T-helper 2 cell (primary cell): ENCODE measurements at places on chromosomes 12 and 14.
A peak's percentile ranks its signal among the peaks of the same experiment; 100 is the strongest.

GRCh38 chr14:21902561-21903181 is 229.1 kb upstream of the OR4E1 start:
- DNase-seq, result no peak

- DNase-seq, result no peak
Observed at GRCh38 chr12:15699886-15700285, 89.3 kb downstream of the EPS8 start.

- no peak for DNase-seq
Observed at GRCh38 chr12:121577443-121578180, 3.2 kb downstream of the KDM2B start.

GRCh38 chr12:25743679-25744215 is 190.7 kb upstream of the LMNTD1 start:
- DNase-seq, result no peak

DNA sequence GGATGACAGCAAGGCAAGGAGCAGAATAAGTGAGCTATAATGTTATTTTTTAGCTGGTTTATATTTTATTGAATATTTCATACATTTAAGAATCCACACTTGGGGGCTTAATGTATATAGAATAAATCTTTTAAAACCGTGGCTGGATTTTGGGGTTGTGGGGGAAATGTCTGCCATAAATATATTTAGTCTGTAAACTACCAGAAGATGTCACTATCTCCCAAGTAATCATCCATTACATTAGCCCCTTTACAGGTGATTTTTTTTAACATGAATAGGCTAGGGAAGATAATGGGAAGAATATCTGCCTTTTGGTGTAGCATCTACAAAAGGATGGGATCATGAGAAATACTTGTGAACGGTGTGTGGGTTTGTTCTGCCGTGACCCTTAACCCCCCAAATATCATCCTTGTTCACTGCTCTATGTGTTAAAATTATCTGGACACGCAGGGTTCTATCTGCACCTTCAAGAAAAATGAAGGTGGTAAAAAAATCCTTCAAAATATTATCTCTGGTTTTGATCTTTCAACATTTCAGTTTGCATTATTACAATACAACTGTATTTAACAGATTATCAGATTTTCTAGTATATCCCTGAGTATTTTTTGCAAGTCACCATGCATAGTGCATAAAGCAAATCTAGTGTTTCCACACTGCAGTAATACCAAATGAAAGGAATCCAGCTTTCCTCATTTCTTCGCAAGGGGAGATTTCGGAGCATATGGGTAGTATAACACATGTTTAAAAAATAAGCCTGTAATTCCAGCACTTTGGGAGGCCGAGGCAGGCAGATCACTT is 8.0 kb upstream of the SLC17A8 start:
- DNase-seq, result no peak

GRCh38 chr12:88854260-88854659 is 274.0 kb upstream of the KITLG start:
- no peak for DNase-seq

GRCh38 chr12:131105736-131106348 is 152.1 kb downstream of the ADGRD1 start:
- no peak for DNase-seq

- no peak for DNase-seq
Observed at GRCh38 chr12:29113101-29113500, 36.0 kb upstream of the FAR2 start.

GRCh38 chr14:32375663-32376062 is 46.6 kb downstream of the AKAP6 start:
- DNase-seq, result no peak

DNA sequence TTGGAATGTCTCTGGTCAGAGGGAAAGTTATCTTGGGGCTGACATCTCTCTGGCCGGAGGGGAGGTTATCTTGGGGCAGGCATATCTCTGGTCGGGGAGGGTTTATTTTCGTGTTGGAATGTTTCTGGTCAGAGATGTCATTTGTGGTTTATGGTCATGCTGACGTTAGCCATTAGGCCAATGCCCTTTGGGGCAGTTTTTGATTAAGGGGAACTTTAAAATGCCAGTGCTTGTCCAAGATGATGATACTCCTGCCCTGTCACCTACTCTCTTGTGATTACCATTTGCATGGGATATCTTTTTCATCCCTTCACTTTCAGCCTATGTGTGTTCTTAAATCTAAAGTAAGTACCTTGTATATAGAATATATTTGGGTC is 29.0 kb upstream of the A2M start:
- no peak for DNase-seq

DNA sequence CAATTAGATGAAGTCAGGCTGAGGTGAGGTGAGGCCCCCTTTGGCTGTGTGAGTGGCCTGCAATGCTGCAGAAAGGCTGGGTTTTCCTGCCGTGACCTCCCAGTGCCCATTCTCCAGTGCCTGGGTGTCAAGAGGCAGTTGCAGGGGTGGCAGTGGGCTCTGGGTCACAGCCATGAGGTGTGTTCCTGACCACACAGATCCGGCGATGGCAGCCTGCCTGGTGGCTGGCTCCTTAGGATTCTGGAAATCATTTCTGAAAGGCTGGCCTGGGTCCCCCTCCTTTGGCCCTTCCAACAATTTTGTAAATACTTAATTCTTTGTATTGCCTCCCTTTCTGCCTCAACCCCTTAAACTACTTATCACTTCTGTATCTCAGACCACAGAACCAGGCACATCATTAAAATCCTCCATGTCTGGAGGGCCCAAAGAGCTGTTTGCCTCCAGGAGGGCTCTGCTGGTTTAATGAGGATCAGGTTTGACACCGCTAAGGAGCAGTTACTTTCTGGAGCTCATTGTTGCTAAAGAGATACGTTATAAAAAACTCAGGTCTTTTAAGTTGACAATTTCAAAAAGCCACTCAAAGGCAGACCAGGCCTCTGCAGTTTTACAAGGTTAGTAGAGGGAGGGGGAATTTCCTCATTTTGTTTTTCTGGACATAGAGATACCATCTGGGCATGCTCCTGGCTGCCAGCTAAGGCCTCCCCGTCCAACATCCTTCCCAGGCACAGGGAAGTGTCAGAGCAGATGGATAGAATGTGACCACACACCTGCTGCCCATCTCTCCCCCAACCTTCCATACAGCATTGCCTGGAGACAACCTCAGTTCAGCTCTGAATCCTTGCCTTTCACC is 204.4 kb downstream of the FOXN3 start:
- DNase-seq, result no peak

- DNase-seq, result no peak
Observed at GRCh38 chr12:103282124-103282523, 213.6 kb downstream of the C12orf42 start.

DNA sequence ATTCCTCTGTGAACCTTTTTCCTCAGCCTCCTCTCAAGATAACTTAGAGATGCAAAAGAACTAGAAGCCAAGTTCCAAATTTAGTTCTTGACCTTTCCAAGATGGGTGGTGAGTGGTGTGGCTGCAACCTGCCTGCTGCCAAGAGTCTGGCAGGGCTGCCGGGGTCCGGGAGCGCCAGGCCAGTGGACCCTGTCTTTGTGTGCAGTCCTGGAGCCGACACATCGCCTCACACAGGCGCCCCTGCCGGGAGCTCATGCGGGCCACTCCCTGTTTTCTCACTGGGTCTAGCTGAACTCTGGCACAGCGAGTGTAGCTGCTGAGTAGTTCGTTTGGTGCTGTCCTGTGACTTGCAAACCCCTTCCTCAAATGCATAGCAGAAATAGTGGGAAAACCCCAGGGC is 84.9 kb downstream of the CACNA1C start:
- no peak for DNase-seq

DNA sequence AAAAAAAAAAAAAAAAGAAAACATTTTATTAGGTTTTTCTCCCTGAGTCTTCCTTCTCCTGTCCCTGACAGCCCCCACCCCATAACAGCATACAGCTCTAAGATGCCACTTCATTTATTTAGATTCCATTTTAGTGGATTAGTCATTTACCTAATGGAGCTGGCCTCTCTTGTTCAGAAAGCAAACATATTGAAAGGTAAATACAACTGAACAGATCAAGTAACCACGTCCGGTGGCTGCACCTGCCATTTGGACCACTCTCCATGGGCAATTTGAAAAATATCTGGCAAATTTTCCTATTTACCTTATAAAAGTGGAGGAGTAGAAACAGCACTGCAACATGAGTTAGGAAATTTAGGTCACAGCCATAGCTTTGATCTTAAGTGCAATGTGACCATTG is 254.6 kb downstream of the C12orf42 start:
- no peak for DNase-seq

DNA sequence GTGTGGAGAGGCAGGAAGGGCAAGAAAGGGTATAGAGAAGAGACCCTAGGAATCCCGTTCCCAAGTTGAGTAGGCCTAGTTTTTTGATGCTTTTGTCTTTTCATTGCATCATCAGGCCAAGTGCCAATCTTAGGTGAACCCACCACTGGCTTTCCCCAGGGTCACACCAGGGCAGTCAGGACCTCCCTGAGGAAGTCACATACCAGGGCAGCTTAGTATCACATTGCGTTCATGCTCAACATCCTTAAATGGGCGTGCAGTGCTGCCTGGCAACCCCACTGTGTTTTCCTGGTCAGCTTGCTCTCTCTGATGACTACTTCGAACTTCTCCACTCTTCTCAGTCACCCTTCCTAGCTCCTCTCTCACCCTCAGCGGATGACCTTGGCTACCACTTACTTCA is 9.0 kb downstream of the ASIC1 start:
- no peak for DNase-seq

DNA sequence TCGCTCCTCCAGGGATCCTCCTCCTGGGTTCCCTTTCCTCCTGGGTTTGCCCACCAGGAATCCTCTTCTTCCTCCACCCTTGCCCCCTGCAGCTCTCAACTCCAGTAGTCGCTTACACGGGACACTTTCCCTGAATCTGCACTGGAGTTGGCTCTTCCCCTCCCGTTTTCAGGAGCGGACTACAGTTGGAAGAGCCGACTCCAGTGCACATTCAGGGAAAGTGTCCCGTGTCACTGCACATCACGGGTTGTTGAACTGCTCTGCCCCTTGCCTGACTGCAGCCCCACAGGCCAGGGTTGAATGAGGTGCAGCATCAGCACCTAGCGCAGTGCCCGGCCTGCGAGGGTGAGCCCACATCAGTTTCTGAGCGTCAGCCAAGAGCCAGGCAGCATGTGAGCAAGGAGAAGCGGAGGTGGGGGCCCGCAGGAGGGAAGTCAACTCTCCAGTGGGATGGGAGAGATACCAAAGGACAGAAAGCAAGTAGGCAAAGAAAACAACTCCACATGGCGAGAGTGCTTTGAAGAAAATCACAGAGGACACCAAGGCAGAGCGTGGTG is 13.1 kb downstream of the RAPGEF3 start:
- no peak for DNase-seq

- no peak for DNase-seq
Observed at GRCh38 chr12:68775121-68775630, 29.2 kb downstream of the SLC35E3 start.

DNA sequence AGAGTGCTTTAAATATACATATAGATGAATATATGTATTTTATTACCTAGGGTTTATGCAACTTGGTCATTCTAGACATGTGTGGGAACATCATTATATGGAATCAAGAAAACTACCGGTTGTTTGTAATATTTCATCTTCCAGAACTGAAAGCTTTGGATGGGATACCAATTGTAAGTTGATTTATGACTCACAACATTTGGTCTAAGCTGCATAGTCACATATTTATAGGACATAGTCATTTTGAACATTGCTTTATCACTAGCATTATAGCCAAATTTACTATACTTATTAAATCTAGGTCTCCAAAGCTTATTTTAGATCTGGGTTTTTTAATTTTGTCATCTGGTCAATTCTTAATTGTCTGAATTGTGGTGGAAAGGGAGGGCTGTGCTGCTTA is 83.7 kb upstream of the PCNX4 start:
- DNase-seq, result no peak

DNA sequence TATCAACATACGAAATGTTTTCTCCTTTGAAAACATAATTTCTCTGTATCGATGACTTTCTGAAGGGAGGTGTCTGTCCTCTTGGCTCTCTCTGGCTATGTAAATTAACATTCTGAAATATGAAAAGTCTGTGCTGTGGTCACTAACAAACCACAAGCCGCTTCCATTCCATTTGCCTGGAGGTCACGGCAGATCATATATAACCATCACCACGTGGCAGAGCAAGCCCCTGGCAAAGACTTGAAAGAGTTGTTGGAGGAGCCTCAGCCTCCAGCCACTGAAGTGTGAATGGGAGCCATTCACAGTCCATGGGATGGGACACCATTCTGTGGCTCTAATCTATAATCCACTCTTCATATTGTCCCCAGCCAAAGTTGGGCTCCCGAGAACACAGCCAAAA is 39.6 kb downstream of the CDKL1 start:
- DNase-seq, result no peak

DNA sequence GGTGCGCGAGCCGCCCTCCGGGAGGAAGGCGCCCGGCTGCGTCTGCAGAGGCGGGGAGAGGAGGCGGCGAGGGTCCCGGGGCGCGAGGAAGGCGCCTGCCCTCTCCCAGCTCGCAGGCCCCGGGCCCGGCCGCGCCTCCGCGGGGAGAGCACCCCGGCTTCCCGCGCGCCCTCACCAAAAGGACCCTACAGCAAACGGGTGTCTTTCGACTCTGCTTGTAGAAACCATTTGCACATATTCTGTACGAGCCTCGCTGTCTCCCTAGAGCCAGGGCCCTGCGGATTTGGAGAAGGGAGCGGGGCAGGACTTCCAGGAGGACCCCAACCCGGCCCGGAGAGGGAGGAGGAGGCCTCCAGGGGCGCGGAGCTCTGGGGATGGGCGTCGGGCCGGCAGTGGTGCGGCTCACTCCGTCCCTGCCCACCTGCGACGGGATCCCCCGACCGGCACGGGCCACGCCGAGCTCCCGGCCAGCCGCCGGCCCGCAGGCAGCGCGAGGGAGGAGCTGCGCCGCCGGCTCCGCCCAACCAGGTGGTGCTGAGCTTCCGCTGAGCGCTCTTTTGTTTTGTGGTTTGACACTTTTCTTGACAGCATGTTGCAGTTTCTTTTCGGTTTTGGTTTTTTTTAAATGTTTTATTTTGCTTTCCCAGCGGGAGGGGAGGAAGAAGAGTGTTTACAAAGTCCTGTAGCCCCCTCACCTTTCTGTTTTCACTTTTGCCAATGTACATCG is 103.3 kb upstream of the FKBP4 start:
- peak; percentile 70 for DNase-seq

GRCh38 chr12:48175613-48176416 is 7.6 kb upstream of the CCDC184 start:
- DNase-seq, result no peak

- no peak for DNase-seq
Observed at GRCh38 chr14:99648027-99648784, 3.3 kb downstream of the HHIPL1 start.

- DNase-seq, result no peak
Observed at GRCh38 chr14:65650826-65651225, 238.3 kb downstream of the FUT8 start.

DNA sequence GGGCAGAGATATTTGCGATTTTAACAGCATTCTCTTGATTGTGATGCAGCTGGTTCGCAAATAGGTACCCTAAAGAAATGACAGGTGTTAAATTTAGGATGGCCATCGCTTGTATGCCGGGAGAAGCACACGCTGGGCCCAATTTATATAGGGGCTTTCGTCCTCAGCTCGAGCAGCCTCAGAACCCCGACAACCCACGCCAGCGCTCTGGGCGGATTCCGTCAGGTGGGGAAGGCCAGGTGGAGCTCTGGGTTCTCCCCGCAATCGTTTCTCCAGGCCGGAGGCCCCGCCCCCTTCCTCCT is 271 bp upstream of the PSEN1 start:
- no peak for DNase-seq

- no peak for DNase-seq
Observed at GRCh38 chr12:84789184-84789583, 123.4 kb downstream of the SLC6A15 start.
